Smooth muscle cell of the pulmonary artery (primary cell): ENCODE measurements at places on chromosomes 3 and 15. TPM values are rescaled to one million over a fixed set of nuclear protein-coding genes. Genes with fewer than 3 reads are reported as not detected.

CASR gene
- not detected in 2 replicates for total RNA-seq

SLC28A2 gene
- total RNA-seq = not detected in 2 replicates

BSN gene
- total RNA-seq = 0.07 and 0.17 TPM in 2 replicates

ZDHHC19 gene
- not detected in 2 replicates for total RNA-seq

ECT2 gene
- total RNA-seq = 17.2 and 26.1 TPM in 2 replicates

FAM131A gene
- 26.5 and 44.6 TPM in 2 replicates for total RNA-seq

RPL15 gene
- 1,284 and 1,661 TPM in 2 replicates for total RNA-seq

SEMA3F gene
- total RNA-seq = 18.6 and 31.0 TPM in 2 replicates

LYZL4 gene
- total RNA-seq = not detected in 2 replicates

CXCR6 gene
- total RNA-seq = not detected in 2 replicates

CIAO2A gene
- 26.7 and 31.5 TPM in 2 replicates for total RNA-seq

OXTR gene
- 18.5 and 30.7 TPM in 2 replicates for total RNA-seq

ISL2 gene
- 0.46 TPM in 1 of 2 replicates, not detected in the other for total RNA-seq

SLC7A14 gene
- 0.83 and 4.5 TPM in 2 replicates for total RNA-seq

P3H2 gene
- 23.8 and 25.7 TPM in 2 replicates for total RNA-seq

PLA1A gene
- total RNA-seq = 0.13 and 0.30 TPM in 2 replicates

PPARG gene
- 6.9 and 25.3 TPM in 2 replicates for total RNA-seq

ACP3 gene
- total RNA-seq = 0.33 TPM in 1 of 2 replicates, not detected in the other

PML gene
- total RNA-seq = 58.3 and 71.4 TPM in 2 replicates

GRIP2 gene
- 0.10 and 0.46 TPM in 2 replicates for total RNA-seq

IL20RB gene
- 0.98 and 1.0 TPM in 2 replicates for total RNA-seq

SKOR1 gene
- total RNA-seq = 0.07 and 0.17 TPM in 2 replicates

NPAP1 gene
- not detected in 2 replicates for total RNA-seq
